ENCODE measurements at places on chromosomes 4 and X.

- DNase-seq = no peak
Measured at GRCh38 chr4:153890761-153891160, 101.9 kb upstream of the SFRP2 start.

DNA sequence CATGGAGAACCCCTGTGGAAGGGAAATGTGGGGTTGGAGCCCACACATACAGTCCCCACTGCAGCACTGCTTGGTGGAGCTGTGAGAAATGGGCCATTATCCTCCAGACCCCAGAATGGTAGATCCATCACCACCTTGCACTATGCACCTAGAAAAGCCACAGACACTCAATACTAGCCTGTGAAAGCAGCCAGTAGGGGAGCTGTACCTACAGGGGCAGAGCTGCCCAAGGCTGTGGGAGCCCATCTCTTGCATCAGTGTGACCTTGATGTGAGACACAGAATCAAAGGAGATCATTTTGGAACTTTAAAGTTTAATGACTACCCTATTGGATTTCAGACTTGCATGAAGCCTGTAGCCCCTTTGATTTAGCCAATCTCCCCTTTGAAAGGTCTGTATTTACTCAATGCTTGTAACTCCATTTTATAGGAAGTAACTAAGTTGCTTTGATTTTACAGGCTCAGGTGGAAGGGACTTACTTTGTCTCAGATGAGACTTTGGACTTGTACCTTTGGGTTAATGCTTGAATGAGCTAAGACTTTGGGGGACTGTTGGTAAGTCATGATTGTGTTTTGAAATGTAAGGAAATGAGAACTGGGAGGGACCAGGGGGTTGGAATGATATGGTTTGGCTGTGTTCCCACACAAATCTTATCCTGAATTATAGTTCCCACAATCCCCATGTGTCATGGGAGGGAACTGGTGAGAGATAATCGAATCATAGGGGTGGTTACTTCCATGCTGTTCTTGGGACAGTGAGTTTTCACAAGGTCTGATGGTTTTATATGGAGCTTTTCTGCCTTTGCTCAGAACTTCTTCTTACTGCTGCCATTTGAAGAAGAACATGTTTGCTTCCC, 352.6 kb downstream of the INPP4B start:
- no peak for DNase-seq

GRCh38 chr4:4990857-4991540, 28.3 kb downstream of the CYTL1 start:
- DNase-seq = no peak

GRCh38 chr4:182448281-182449151, 205.3 kb downstream of the TENM3 start:
- DNase-seq = peak; percentile 1

DNA sequence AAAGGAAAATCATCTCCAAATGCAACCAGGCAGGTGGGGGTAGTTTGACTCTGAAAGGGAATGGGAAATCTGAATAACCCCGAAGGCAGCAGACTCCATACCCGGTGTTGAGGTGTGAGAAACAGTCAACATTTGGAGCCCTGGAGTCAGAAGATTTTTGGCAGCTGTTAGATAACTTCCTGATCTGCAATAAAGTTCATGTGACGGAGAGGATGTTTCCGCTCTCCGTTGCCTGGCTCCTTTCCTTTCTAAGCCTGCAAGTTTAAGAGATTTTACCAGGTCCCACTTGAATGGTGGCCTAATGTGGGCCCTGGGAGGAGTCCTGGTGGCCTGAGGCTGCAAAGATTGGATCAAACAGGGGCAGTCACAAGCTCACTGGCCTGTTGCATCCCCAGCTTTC, 27.7 kb downstream of the HAND2 start:
- no peak for DNase-seq

DNA sequence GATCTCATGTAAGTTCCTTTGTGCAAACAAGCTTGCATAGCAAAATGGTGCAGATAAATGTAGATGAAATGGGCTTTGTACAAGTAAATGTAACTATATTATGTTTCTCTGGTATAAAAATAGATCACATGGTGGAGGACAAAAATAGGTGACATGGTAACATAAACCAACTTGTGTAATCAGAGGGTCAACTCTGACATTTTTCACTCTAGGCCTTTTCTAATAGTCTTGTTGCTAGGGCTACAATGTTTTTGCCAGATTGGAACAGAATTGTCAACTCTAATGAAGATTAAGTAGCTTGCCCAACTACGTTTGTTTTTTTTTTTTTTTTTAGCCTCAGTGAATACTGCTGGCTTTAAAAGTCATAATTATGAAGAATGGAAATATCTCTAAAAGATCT, 11.5 kb downstream of the MAD2L1 start:
- no peak for DNase-seq

DNA sequence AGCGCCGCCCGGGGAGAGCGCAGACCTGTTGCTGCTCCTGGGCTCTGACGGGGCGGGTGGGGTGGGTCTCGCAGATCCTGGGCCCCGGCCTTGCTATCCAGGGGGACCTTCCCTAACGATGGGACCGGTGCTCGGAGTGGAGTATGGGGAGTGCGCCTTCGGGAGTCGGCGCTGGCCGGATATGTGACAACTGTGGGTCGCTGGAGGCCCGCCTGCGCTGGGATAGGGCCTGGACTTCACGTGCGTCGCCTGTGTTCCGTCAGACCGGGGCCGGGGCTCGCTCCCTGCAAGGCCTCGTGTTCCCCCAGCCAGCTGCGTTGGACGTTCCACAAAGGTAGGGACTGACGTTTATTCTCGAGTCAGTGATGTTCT, 1.3 kb downstream of the TBL1X start:
- no peak for DNase-seq

GRCh38 chr4:19786616-19787015, 465.1 kb upstream of the SLIT2 start:
- no peak for DNase-seq

GRCh38 chr4:70706044-70706461, 15.7 kb upstream of the RUFY3 start:
- no peak for DNase-seq

DNA sequence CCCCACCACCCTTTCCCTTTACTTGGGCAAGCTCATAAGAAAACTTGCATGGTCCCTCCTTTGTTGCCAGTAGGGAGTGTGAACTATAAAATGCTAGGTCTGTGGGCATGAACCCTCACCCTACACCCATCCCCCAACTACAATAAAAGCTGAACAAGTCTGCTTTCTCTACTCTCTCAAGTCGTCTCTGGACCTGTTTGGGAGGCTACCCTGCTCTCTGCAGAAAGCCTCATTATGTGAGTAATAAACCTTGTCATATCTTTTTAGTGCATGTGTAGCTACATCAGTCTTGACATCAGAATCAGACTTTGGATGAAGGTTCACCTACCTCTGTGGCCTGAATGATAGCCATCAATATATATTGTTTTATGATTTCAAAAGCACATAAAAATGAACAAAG, 155.4 kb upstream of the FAM241A start:
- DNase-seq = no peak

DNA sequence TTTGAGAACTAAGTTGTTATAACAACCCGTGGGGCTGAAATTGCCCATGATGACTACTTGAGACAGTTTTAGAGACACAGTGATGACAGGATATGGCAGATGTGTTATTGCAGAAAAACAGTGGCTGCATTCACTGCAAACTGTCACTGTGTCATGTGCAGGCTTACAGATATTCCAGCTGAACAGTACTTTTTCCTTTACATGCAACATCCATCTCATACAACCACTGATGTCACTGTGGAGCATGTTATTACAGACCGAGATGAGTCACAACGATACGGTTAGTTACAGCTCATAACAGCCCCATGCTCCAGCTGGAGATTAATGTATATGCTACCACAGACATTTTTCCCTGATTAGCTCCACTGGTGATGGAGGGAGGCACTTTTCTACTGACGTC, 207.4 kb downstream of the TMA16 start:
- DNase-seq = no peak

- DNase-seq = no peak
Measured at GRCh38 chr4:145108128-145108527, 10.0 kb downstream of the ABCE1 start.

DNA sequence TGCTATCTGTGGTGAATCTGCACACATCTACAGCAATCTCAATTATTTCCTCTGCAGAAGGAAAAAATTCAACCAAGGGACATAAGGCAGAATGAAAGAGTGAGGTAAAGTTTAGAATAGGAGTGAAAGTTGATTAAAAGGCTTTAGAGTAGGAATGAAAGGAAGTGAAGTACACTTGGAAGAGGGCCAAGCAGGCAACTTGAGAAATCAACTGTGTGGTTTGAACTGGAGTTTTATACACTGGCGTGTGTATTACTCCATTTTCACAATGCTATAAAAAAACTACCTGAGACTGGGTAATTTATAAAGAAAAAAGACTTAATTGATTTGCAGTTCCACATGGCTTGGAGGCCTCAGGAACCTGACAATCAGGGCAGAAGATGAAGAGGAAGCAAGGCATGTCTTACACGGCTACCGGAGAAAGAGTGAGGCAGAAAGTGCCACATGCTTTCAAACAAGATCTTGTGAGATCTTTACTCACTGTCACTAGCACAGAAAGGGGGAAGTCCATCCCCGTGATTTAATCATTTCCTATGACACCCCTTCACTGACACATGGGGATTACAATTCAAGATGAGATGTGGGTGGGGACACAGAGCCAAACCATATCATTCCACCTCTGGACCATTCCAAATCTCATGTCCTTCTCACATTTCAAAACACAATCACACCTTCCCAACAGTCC, 234.8 kb downstream of the IL15 start:
- DNase-seq = no peak

DNA sequence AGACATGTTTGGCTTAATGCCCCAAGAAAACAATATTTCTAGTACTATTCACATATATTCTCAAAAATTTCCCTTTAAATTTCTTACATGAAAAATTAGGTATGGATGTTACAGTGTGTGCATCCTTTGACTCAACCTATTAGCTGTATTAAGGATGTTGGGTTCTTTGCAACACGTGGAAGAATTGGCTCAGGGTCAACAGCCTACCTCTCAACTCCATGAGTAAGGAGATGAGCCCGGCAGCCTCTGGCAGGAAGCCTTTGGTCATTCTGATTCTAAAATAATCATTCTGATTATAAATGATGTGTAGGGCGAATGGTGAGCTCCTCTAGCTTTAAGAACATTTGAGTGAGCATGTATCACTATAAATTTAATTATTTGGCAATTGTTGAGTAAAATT, 148.0 kb upstream of the WDFY3 start:
- no peak for DNase-seq

DNA sequence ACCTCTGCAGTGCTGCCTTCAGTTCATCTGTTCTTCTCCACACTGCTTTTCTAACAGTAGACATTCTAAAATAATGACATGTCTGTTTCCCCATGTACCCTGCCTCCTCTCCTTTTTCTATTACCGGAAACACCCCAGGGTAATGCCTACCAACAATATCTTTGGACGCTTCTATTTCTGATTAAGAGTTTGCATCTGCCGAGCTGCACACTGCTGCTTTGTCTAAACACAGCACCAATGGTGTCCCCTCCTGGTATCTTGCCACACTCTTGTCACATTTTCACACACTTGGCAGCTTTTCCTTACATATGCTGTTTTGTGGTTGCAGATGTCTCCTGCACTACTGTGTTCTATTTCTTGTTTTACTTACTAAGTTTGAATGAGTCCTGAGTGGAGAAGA, 288.8 kb downstream of the GRIA2 start:
- DNase-seq = no peak

GRCh38 chr4:86816501-86817273, 32.5 kb downstream of the SLC10A6 start:
- no peak for DNase-seq

GRCh38 chr4:10696253-10696652, 11.7 kb upstream of the CLNK start:
- DNase-seq = no peak

DNA sequence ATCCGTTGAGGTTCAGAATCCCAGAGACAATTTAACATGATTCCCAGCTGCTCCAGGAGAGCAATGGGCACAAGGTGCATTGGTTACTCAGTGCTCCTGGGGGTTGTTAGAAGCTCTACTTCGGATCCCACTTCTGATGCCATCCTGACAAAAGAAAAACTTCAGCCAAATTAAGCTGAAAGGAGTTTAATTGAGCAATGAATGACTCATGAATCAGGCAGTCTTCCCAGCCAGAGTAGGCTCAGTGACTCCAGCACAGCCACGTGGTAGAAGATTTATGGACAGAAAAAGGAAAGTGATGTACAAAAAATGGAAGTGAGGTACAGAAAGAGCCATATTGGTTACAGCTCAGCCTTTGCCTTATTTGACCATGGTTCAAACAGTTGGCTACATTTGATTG, 95.7 kb downstream of the PWWP3B start:
- no peak for DNase-seq

- no peak for DNase-seq
Measured at GRCh38 chr4:183422962-183423631, 21.3 kb upstream of the CDKN2AIP start.

GRCh38 chr4:156598138-156598681, 373.4 kb downstream of the PDGFC start:
- no peak for DNase-seq

DNA sequence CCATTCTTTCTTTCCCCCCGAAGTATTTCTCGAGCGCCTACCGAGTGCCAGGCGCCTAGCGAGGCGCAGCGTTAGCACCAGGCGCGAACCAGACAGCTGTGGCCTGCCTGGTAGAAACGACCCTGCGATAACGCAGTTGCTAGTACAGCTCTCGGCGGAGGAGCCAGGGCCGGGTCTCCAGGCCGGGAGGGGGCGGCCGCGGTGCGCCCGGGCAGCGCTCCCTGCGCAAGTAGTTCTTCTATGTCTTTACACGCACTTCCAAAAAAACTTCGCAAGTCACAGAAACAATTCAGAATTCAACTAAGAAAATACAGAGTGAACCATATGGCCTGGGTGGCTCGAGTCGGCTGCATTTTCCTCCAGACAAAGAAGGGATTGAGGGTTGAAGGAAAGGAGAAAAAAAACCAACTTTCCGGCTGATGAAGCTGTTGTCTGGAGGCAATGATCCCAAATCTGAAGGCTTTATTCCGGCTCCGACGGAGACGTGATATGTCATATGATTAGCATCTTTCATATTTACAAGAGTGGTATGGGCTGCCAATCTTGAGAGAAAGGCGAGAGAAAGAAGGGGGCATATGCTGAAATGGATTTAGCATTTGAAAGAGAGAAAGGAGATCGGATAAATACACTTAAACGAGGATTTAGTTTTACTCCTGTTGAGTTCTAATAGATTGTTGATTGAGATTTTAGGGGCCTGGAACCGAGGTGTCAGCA, 7.2 kb upstream of the NEUROG2 start:
- DNase-seq = peak; percentile 30

- no peak for DNase-seq
Measured at GRCh38 chrX:120752431-120753082, 122.7 kb upstream of the C1GALT1C1 start.

- DNase-seq = no peak
Measured at GRCh38 chr4:77097611-77098010, 21.8 kb upstream of the CCNI start.

GRCh38 chr4:148842843-148843242, 400.6 kb upstream of the NR3C2 start:
- DNase-seq = no peak

- no peak for DNase-seq
Measured at GRCh38 chr4:150381036-150381435, 200.9 kb upstream of the MAB21L2 start.

GRCh38 chr4:96775501-96775900, 935.6 kb downstream of the PDHA2 start:
- DNase-seq = no peak

GRCh38 chr4:73387552-73387951, 16.5 kb upstream of the ALB start:
- no peak for DNase-seq

- DNase-seq = no peak
Measured at GRCh38 chr4:182874304-182874751, 42.9 kb downstream of the DCTD start.

GRCh38 chr4:71453531-71453930, 114.7 kb downstream of the SLC4A4 start:
- no peak for DNase-seq

All from CD4-positive, alpha-beta T cell treated with Interleukin-6 at 100 ng/mL for 8 hours (primary cell).